Activated CD8-positive, alpha-beta memory T cell treated with anti-CD3 and anti-CD28 coated beads for 1 hour (primary cell): ENCODE measurements at places on chromosomes 7 and 10.

GRCh38 chr7:151930026-151930653 lies 26.1 kb upstream of the GALNTL5 start:
- DNase-seq, result no peak

GRCh38 chr7:129461809-129462208 lies 27.6 kb downstream of the STRIP2 start:
- no peak for DNase-seq

- DNase-seq, result no peak
Observed at GRCh38 chr7:151978616-151979015, 22.4 kb downstream of the GALNTL5 start.

- DNase-seq, result no peak
Observed at GRCh38 chr7:3025616-3026015, 18.1 kb downstream of the CARD11 start.

- DNase-seq, result no peak
Observed at GRCh38 chr7:87960239-87960638, 26.2 kb downstream of the ADAM22 start.

DNA sequence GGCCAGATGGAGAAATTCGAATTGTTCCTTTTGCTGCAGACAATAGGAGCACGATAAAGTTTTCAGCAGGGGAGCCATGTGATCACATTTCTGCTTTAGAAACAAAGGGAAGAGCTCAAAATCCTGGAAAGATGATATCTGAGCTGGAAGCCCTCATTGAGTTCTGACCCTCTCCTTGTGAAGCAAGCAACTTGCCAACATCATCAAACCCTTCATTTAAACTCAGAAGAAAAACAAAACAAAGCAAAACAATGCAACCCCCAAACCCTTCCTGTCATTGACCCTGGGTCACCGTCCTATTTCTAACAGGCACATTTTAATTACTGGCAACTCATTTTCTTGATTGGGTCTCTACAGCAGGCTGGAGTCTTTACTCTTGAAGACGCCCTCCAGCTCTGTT lies 198.3 kb upstream of the ZNF32 start:
- DNase-seq, result no peak

DNA sequence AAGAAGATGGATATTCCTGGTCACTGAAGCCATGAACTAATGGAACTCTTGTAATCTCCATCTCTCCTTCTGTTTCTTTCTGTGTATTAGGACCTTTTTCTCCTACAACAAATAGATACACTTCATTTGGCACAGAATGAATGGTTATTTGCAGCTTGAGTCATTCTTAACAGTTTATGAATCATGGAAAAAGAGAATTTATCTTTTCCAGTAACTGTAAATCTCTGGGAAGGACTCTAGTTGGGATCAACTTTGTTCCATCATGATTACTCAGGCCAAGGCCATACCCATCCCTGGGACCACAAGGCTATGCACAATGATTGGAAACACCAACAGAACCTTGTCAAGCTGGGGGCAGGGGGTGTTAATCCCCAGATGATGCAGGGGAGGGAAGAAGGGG lies 36.1 kb upstream of the MDFIC start:
- no peak for DNase-seq

DNA sequence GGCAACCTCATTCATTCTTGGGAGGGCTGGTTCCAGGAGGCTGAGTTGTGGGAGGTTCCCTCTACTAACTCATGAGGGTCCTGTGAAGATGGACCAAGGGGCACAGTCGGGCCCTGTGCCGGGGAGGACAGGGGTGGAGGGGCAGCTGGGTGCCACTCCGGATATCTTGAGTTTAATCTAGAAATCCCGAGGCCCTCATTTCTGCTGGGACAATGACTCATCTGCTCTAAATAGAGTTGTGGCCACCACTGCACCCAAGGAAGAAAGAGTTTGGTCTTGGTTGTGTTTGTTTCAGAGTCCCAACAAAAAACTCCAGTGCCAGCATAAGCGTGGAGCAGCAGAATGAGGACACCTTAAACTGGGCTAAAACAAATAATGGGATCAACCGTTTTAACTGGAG lies 82.4 kb downstream of the EBF3 start:
- DNase-seq, result no peak
